Activated gamma-delta T cell treated with anti-CD3 and anti-CD28 coated beads, Interleukin-2, amount 50 U/mL, for 16 hours (primary cell): ENCODE measurements at places on chromosomes 13 and 19.
A peak's percentile ranks its signal among the peaks of the same experiment; 100 is the strongest.

DNA sequence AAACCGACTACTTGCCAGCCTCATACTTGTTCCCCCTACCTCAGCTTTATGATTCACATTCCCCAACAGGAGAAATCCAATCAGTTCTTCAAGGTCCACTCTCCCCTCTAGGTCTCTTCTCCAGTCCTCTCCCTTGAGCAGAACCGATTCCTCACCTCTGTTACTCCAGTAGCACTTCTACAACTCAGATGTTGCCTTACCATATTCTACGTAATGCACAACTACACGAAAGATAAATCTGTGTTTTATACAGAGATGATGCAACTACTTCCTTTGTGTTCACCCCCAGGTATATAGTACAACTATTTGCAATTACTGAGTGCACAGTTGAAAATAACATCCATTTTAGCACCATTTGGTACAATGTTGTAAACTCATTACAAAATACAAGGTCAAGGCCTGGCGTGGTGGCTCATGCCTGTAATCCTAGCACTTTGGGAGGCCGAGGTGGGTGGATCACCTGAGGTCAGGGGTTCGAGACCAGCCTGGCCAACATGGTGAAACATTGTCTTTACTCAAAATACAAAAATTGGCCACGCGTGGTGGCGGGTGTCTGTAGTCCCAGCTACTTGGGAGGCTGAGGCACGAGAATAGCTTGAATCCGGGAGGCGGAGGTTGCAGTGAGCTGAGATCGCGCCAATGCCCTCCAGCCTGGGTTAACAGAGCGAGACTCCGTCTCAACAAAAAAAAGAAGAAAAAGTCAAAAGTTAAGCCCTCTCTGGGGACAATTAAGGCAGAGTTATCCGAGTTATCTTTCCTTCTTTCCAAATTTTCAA lies 2.8 kb upstream of the WBP4 start:
- no peak for DNase-seq

GRCh38 chr19:30105727-30106126 lies 163.7 kb downstream of the URI1 start:
- no peak for DNase-seq

GRCh38 chr19:4606921-4607678 lies 32.2 kb upstream of the TNFAIP8L1 start:
- no peak for DNase-seq

- no peak for DNase-seq
Measured at GRCh38 chr19:28436320-28436719, 776.6 kb downstream of the UQCRFS1 start.

GRCh38 chr13:74135326-74136083 lies 1.3 kb upstream of the KLF12 start:
- DNase-seq: peak; percentile 48

- no peak for DNase-seq
Measured at GRCh38 chr13:79833991-79834390, 353.0 kb downstream of the NDFIP2 start.

- DNase-seq: no peak
Measured at GRCh38 chr13:44908266-44908665, 81.0 kb downstream of the NUFIP1 start.

DNA sequence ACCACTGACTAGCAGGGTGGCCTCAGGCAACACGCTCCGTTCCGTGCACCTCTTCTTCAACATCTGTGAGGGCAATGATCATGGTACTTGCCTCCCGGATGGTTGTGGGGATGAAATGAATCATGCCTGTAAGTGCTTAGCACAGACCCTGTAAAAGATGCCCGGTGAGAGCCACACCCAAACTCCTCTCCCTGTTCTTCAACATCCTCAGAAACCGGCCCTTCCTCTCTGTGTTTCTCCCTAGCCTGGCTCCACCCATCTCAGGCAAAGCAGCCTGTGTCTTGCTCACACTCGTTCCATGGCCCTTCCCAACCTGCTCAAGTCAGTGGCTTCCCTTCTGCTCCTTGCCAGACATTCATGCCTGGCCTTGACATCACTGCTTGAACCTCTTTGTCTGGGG lies 5.8 kb upstream of the DMKN start:
- no peak for DNase-seq

GRCh38 chr19:45793178-45793564 lies 526 bp upstream of the DMWD start:
- DNase-seq: no peak

DNA sequence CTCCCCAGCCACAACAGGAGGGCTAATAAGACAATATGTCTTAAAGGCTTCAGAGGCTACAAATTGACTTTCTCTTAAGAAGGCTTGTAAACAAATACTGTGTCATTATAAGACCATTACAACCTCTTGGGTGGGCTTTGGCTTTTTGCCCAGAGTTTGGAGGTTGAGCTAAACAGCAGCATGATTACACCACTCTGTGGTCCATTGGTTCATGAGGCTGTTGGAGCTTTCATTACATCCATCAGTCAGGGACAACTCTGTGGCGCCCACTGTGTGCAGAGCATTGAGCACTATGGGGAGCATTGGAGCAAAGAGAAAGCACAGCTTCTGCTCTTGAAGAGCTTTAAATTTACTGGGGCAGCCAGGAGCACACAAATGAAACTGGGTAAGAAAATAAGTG lies 75.9 kb downstream of the TNFSF11 start:
- DNase-seq: no peak

DNA sequence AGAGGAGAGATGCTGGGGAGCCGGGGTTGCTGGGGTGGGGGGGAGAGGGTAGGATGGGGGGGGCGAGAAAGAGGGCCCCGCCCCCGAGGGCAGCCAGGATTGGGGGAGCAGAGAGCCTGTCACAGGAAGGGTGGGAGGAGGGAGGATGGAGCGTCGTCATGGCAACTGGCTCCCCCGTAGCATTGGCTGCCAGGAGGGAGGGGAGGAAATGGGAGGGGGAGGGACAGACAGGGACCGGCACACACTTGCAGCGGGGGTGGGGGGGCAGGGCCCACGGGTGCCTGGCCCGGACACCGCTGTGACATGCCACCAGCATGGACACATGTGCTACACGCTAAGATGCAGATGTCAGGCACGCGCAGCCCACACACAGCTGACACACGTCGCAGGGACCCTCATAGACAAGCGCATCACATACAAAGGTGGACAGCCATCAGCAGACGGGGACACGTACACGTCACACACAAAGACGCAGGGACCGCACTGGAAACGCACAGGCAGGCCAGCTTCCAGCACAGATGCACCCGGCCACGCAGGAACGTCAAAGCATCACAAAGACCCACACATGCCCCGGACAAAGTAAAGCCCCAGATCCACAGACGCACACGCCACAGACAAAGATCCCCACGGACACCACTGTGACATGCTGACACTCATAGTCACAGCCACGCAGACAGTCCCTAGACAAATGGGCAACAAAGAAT lies at the start of gene LMTK3:
LMTK3 (minus strand) TSS at position 36 of the 704 bp plus-strand sequence. CDS start 259 bp downstream, outside the sequence.
- DNase-seq: peak; percentile 63

- no peak for DNase-seq
Measured at GRCh38 chr13:69094485-69094884, 1013.1 kb upstream of the ATXN8OS start.

DNA sequence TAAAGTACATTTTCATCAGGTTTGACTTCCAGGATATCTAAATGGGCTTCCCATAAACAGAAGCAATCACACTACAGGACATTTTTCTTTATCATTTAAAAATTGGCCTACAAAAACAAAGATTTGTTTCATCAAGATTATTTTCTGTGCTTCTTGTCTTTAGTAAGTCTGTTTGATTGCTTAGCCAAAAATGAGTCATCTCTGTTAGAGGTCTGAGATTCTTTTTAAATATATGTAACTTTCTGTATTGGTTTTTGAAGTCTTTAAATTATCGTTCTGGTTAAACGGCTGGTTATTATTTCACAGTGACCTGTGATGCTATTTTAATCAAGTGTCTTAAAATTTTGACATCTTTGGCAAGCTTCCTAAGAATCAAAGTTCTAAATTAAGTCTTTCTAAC lies 62.7 kb downstream of the SLITRK1 start:
- no peak for DNase-seq

GRCh38 chr19:16456652-16457194 lies 15.0 kb downstream of the EPS15L1 start:
- DNase-seq: no peak

- DNase-seq: no peak
Measured at GRCh38 chr13:84445776-84446175, 563.5 kb upstream of the SLITRK1 start.

DNA sequence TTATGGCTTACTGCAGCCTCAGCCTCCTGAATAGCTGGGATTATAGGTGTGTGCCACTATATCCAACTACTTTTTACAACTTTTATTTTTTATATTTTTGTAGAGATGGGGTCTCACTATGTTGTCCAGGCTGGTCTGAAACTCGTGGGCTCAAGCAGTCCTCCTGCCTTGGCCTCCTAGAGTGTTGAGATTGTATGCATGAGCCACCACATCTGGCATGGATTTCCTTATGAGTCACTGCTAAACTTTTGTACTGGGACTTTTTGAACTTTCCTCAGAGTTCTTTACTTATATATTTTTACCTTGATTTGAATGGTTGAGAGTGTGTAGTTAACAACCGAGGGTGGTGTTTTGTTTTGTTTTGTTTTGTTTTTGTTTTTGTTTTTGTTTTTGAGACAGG lies 33.4 kb downstream of the DNAJC3 start:
- DNase-seq: no peak

DNA sequence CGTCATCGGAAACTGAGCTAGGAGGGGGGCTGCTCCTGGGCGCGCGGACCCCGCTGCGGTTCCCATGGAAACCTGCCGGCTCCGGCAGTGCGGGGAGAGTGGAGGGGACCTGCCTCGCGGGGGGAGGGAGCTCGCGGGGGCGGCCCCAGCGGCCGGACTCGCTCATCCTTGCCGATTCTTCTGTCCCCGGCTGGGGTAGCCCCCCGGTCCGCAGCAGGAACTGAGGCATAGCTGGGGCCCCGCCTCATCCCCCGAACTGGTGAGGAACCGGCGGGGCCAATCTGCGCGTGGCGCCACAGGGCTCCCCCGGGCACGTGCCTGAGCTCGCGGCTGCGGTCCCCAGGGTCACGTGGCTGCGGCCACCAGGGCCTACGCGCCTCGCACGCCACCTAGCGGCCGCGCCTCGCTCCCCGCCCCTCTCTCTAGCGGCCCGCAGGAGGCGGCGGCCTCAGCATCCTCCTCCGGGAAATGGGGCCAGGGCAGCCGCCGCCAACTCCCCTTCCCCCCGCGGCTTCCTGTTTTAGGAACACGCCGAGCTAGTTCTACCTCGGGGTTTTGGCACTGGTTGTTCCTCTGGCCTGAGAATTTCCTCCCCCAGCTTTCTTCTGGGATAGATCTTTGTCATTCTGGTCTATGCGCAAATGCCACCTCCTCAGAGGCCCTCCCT lies 1.7 kb upstream of the ELAVL3 start:
- peak; percentile 67 for DNase-seq

- DNase-seq: no peak
Measured at GRCh38 chr19:35077411-35078223, 36.1 kb downstream of the HPN start.

GRCh38 chr13:30355839-30356238 lies 48.5 kb upstream of the KATNAL1 start:
- no peak for DNase-seq

DNA sequence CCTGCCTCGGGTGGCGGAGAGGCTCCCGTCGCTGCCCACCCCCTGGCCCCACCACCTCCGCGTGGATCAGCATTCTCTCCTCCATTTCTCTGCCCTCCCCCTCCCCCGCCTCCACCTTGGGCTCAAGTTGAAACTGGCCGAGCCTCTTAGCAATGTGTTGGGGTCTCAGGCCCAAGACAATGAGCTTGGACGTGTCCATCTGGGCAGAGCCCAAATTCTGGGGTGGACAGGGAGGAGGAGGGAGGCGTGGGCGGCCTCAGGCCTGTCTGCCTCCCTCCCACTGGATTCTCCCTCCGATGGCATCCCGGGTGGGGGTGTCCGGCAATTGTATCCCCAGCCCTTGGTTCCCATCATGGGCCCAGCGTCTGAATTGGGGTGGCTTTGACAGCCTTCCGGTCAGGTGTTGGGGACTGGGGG lies 1.2 kb downstream of the CELF5 start:
- DNase-seq: no peak

DNA sequence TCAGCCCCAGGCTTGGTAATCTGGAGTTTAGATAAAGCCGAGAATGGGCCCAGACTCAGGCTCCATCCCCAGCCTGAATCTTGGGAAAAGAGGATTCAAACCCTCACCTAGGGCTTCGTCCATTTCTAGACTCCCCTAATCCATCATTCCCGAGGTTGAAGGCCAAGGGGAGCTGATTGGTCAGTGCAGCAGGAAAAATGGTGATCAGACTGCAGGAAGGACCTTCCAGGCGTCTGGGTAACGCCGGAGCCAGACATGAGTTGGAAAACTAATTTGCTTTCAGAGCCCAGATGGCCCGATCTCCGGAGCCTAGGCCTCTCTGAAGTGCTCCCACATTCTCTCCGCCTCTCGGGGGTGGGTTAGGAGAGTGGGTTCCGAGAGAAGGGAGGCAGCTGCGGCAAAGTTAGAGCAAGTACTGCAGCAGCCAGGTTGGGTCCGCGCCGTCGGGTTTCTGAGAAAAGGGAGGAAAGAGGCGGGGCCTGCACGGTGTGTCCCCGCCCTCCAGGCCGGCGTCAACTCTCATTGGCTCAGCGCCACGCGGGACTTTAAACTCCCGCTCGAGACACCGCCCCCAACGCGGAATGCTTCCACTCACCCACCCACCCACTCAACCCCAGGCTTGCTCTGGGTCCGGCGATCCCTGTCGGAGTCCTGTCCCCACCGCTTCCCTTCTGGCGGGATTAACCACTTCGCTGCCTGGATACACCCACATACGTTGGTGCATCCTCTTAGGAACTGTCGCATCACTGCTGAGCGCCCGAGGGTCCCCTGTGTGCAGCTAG lies 788 bp upstream of the RTBDN start:
- DNase-seq: no peak

- no peak for DNase-seq
Measured at GRCh38 chr13:100597253-100597652, 8.7 kb upstream of the GGACT start.

DNA sequence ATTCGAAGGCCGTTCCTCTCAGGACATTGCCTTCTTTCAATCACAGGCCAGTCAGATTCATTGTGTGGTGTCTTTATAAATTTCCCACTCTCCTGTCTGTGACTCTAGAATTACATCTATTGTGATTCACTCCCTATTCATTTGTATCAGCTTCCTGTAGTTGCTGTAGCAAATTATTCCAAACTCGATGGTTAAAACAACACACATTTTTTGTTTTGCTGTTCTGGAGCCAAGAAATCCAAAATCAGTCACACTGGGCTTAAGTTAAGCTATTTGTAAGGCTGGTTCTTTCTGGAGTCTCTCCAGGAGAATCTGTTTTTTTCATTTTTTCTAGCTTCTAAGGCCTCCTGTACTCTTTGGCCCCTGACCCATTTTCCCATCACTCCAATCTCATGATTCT lies 1487.0 kb upstream of the SLC10A2 start:
- DNase-seq: no peak

GRCh38 chr13:85654227-85654626 lies 145.0 kb downstream of the SLITRK6 start:
- no peak for DNase-seq

GRCh38 chr19:47315125-47315821 lies 5.6 kb downstream of the C5AR1 start:
- DNase-seq: no peak

DNA sequence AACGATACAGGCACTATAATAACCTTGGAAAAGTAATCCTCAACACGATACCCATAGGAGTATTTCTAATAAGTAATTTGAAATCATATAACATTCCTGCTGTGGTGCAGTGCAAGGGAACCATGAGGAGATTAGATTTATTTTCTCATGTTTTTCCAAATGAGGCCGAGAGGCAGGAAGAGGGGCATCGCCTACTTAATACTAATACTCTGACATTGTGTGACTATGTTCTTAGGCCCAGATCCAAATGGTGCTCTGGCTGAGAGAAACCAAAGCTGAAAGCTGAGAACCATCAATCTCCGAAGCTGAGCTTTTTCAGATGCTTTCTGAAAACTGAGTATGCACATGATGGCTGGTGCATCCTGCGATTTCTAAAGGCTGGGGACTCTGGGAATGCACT lies 248.0 kb upstream of the MAB21L1 start:
- DNase-seq: no peak

GRCh38 chr19:2494084-2494446 lies 18.1 kb downstream of the GADD45B start:
- DNase-seq: no peak
